Activated naive CD4-positive, alpha-beta T cell treated with anti-CD3 and anti-CD28 coated beads, Interleukin-2, amount 10 ng/mL, durations not matched to agents 7 days and 5 days (primary cell): ENCODE measurements at places on chromosomes 13 and 19.

- H3K4me1 ChIP-seq, result peaks cover 44% of the 10 kb centered on the region
- peaks cover 56% of the 10 kb centered on the region for H3K36me3 ChIP-seq
- H3K4me3 ChIP-seq, result peak overlapping the region; percentile 84
- H3K27ac ChIP-seq, result peak overlapping the region; percentile 99
- H3K27me3 ChIP-seq, result no peaks in the 10 kb centered on the region
- peak; percentile 70 for DNase-seq
Measured at GRCh38 chr19:10565028-10565566, 713 bp downstream of the KRI1 start.

DNA sequence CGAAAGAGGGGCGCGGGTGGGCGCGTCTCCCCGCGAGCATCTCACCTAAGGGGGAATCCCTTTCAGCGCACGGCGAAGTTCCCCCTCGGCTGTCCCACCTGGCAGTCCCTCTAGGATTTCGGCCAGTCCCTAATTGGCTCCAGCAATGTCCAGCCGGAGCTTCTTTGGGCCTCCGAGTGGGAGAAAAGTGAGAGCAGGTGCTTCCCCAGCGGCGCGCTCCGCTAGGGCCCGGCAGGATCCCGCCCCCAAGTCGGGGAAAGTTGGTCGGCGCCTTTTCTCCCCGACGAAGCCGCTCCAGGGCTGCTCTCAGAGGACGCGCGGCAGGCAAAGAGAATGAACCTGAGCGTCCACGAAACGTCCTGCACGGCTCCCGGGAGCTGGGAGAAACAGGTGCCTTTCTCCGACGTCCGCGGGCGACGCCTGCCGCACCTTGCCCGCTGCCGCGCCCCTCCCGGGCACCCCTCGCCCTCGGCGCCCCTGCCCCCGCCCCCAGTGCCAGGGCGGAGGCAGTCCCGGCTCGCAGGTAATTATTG, 366 bp upstream of the KL start:
- peaks cover 2% of the 10 kb centered on the region for H3K36me3 ChIP-seq
- H3K4me3 ChIP-seq, result peak overlapping the region; percentile 53
- H3K4me1 ChIP-seq, result peaks cover 17% of the 10 kb centered on the region

DNA sequence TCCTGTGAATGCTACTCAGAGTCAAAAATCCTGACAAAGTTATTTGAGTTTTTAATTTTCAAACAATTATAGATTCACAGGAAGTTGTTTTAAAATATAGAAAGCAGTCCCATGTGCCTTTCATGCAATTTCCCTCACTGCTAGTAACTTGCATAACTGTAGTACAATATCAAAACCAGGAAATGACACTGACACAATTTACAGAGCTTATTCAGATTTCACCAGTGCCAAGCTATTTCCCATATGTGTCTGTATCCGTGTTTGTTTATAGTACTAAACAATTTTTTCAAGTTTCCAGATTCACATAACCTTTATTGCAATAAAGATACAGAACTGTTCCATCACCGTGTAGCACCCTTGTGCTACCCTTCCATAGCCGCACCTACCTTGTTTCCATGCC, 934.6 kb downstream of the PCDH17 start:
- no peaks in the 10 kb centered on the region for H3K4me1 ChIP-seq
- no peak overlapping the region for H3K27ac ChIP-seq
- H3K36me3 ChIP-seq, result no peaks in the 10 kb centered on the region

- no peak overlapping the region for H3K4me3 ChIP-seq
- no peaks in the 10 kb centered on the region for H3K27me3 ChIP-seq
- no peaks in the 10 kb centered on the region for H3K36me3 ChIP-seq
- no peak overlapping the region for H3K27ac ChIP-seq
Measured at GRCh38 chr13:65860306-65860705, 1369.8 kb downstream of the PCDH9 start.

- peak; percentile 76 for DNase-seq
- peaks cover 29% of the 10 kb centered on the region for H3K4me1 ChIP-seq
- H3K27ac ChIP-seq, result peak overlapping the region; percentile 81
- H3K4me3 ChIP-seq, result peak overlapping the region; percentile 71
- H3K27me3 ChIP-seq, result peaks cover 54% of the 10 kb centered on the region
Measured at GRCh38 chr13:113153810-113154748, 4.4 kb upstream of the PROZ start.

DNA sequence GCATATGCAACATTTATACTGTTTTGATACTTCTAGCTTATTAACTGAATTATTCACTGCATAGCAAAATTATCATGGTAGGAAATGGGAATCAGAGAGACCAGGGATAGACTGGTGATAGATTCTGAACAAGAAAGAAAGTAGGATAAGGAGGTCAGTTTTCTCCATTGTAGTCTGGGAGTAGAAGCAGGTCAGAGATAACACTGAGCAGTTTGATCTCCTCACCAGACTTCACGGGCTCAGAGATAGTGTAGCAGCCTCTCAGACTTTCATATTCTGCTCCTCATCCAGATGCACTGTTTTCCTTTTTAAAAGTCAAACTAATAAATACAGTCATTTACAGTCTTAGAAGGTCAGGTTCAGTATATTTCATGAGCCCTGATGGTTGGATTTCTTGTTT, 56.0 kb upstream of the MYO16 start:
- H3K4me1 ChIP-seq, result no peaks in the 10 kb centered on the region
- H3K4me3 ChIP-seq, result no peak overlapping the region
- no peaks in the 10 kb centered on the region for H3K36me3 ChIP-seq

DNA sequence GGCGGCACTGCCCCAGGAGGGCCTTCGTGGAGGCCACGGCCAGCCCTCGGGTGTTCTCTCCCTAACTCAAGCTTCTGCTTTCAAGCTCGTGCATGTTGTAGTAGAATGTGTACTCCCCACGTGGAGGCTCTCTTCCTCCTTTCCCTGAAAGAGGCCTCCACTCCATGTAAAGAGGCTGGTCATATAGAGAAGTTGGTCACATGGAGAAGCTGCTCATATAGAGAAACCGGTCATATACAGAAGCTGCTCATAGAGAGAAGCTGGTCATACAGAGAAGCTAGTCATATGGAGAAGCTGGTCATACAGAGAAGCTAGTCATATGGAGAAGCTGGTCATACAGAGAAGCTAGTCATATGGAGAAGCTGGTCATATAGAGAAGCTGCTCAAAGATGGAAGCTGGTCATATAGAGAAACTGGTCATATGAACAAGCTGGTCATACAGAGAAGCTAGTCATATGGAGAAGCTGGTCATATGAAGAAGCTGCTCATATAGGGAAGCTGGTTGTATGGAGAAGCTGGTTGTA, 152.5 kb downstream of the COL4A1 start:
- peaks cover 6% of the 10 kb centered on the region for H3K27me3 ChIP-seq
- H3K4me3 ChIP-seq, result no peak overlapping the region
- no peaks in the 10 kb centered on the region for H3K4me1 ChIP-seq
- no peak for DNase-seq

DNA sequence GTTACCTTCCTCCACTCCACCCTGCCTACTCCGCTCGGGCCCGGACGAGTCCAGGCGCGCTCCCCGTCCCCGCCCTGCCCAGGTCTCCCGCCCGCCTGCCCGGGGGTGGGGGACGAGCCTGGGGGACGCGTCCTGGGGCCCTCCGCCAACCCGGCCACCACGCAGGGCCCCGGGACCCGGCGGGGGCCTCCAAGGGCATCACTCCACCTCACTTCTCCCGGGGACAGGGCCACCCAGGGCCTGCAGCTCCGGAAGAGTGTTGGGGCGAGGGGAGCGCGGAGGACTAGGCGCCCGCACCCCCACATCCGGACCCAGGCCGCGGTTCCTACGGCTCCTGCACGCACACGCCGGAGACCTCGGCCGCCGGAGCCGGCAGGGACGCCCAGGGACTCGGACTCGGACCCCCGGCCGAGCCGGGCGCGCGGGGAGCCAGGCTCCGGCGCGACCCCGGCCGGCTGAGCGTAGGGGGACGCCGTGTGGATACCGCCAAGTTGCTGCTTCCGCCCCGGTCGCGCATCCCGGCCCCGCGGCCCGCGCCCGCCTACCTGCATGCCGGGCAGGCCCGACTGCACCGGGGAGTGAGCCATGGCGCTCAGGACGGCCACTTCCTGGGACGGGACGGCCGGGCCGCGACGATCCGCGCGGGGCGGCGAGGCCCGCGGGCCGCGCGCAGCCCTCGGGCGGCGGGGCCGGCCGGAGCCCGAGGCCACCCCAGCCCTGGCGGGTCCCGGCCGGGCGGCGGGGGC, 534 bp downstream of the STK24 start:
- H3K27me3 ChIP-seq, result peaks cover 3% of the 10 kb centered on the region
- peak; percentile 67 for DNase-seq
- peak overlapping the region; percentile 94 for H3K4me3 ChIP-seq
- H3K36me3 ChIP-seq, result peaks cover 25% of the 10 kb centered on the region
- peak overlapping the region; percentile 92 for H3K27ac ChIP-seq

GRCh38 chr19:834216-834615, 6.6 kb downstream of the AZU1 start:
- H3K4me1 ChIP-seq, result no peaks in the 10 kb centered on the region
- H3K27ac ChIP-seq, result no peak overlapping the region

- H3K4me3 ChIP-seq, result no peak overlapping the region
- peak overlapping the region; percentile 11 for H3K27ac ChIP-seq
- DNase-seq, result no peak
- H3K36me3 ChIP-seq, result peaks cover 17% of the 10 kb centered on the region
Measured at GRCh38 chr13:24627946-24628345, 52.3 kb upstream of the ATP12A start.

GRCh38 chr19:5354403-5354802, 13.8 kb upstream of the PTPRS start:
- H3K27ac ChIP-seq, result no peak overlapping the region
- peaks cover 10% of the 10 kb centered on the region for H3K27me3 ChIP-seq
- no peak for DNase-seq
- no peaks in the 10 kb centered on the region for H3K36me3 ChIP-seq
- H3K4me1 ChIP-seq, result no peaks in the 10 kb centered on the region

DNA sequence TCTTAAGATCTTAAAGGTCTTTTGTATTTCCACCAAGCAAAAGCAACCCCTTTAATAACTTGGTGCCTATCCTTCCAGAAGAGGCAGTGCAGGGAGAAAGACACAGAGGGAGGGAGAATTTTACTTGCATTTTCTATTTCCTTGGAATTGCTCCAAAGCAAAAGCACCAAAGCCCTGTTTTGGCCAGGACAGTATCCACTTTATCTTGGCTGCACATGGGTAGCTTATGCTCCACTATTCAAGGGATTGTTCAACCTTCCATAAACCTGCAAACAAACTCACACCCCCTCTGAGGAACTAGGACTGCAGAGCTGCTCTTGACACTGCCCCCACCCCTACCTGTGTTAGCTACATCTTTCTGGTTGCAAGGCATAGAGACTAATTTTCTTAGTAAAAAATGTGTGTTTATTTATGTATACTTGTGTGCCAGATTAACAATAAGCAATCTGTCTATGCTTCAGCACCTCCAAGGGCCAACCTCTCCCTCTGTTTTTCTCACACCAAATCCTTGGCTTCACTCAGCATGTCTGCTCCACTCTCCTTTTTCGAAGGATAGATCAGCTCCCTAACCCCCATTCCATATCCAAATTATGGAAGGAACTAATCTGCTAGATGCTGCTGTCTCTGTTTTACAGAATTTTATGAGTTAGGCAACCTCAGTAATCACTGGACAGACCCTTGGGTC, 68.1 kb upstream of the KLF12 start:
- H3K27ac ChIP-seq, result no peak overlapping the region
- peaks cover 3% of the 10 kb centered on the region for H3K27me3 ChIP-seq
- DNase-seq, result no peak
- H3K4me3 ChIP-seq, result no peak overlapping the region

DNA sequence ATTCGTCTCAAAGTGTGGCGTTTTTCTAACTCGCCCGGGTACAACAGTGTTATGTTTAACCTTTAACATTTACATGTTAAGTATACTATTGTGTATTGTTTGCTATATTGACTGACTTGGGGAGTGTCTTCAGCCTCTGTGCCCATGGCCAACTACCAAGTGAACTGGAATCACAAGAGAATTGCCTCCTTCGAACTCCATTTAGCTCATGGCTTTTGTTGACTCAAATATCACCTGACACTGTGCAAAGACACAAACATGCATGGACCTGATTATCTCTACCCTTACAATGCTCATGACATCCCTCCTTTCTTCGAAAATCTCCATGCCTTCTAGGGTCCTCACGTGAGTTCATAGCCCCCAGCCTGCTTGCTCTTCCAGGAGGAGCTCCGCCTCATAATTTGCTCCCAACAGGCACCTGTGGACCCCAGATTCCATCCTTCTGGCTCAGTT, 704 bp downstream of the ZNF814 start:
- DNase-seq, result no peak
- no peaks in the 10 kb centered on the region for H3K27me3 ChIP-seq
- peak overlapping the region; percentile 88 for H3K27ac ChIP-seq
- peak overlapping the region; percentile 90 for H3K4me3 ChIP-seq
- H3K36me3 ChIP-seq, result peaks cover 60% of the 10 kb centered on the region

DNA sequence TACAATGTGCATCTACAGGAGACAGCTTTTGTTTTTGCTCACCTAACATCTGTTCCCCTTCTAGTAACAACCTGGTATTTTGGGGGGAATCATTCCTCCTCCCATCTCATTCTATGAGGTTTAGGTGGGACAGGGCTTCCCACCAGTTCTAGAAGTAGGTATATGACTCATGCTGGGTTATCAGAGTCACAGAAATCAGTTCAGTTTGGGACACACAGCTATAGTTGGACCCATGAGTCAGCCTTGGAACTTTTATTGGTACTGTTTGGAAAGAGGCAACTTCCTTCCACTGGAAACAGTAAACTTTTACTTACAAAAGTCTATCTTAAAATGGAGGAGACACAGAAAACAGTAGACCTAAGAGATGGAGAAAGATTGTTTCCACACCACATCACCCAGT, 185.5 kb downstream of the DNAJC3 start:
- H3K27ac ChIP-seq, result no peak overlapping the region
- no peaks in the 10 kb centered on the region for H3K4me1 ChIP-seq
- no peaks in the 10 kb centered on the region for H3K36me3 ChIP-seq
- H3K27me3 ChIP-seq, result peaks cover 4% of the 10 kb centered on the region

DNA sequence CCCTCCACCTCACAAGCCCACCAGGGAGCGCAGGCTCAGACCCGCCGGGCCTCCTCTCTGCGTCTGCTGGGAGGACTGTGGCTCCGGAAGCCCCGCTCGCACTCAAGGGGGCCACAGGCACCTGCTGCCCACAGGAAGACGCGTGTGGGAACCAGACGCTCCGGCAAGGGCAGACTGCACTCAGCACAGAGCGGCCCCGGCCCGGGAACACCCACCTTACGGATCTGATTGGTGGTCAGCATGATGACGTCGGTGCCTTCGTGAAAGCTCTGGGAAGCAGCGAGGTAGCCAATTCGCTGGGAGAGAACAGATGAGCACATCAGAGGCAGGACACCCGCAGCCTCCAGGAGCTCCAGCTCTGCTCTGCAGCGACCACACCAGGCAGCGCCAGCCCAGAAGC, 14.6 kb downstream of the AP3D1 start:
- no peak for DNase-seq
- no peaks in the 10 kb centered on the region for H3K27me3 ChIP-seq
- no peak overlapping the region for H3K27ac ChIP-seq

- DNase-seq, result peak; percentile 66
- H3K4me3 ChIP-seq, result peak overlapping the region; percentile 49
Measured at GRCh38 chr13:99382428-99383133, 75.4 kb upstream of the GPR183 start.

DNA sequence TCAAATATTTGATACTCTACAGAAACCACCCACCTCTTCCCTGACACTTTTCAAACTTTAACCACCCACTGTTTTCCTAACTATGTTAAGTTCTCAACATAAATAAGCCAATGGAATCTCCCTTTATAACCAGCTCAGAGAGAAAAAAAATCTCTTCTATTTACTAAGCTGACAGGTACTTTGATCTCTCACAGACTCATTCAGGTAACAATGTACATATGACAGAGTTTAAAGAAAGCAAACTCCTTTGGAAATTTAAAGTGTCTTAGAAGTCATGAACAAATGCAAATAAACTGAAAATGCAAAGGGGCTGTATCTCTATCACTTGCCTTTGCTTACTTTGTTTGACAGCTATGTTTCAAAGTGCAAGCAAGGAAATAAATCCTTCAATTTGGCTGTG, 109.3 kb downstream of the KLF12 start:
- no peaks in the 10 kb centered on the region for H3K27me3 ChIP-seq
- no peak for DNase-seq
- peaks cover 51% of the 10 kb centered on the region for H3K36me3 ChIP-seq
- H3K4me1 ChIP-seq, result peaks cover 39% of the 10 kb centered on the region
- no peak overlapping the region for H3K27ac ChIP-seq
